Fibroblast of skin of left biceps (primary cell): ENCODE measurements at places on chromosomes 2 and 18.

DNA sequence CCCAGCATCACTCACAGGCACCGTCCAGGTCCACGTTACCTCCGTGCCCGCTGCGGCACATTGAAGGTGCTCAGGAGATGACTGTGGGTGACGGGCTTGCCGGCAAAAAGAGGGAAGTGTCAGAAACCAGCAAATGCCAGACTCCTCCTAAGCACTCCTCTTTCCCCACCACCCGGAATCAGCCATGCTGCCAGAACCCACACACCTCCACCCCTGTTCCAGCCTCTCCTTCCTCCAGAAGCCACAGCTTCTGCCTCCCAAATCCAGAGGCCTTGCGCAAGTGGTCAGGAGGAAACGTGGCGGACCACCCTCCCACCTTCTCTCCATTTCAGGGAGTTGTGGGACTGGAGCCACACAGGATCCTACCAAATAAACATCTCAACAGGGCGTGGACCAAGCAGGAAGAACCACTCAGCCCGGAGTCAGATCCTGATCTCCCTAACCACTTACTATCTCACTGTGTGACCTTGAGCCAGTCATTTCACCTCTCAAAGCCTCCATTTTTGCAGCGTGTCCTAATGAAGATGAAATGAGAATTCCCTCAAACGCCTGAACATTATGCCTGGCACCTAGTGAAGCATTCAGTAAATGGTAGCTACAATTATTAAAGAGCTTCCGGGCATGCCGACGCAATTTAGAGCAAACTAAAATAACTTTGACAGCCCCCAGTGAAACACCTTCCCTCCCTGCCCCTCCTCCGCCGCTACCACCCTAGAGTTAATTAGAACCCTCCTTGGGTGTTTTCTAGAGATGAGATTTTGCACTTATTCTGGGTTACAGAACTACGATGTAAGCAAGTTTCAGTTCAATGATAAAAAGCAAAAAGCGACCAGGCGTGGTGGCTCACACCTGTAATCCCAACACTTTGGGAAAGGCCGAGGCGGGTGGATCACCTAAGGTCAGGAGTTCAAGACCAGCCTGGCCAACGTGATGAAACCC is 32.9 kb downstream of the SMAD7 start:
- no peak for DNase-seq

GRCh38 chr2:210170196-210170445 is 1.1 kb downstream of the KANSL1L start:
- no peak for DNase-seq

GRCh38 chr18:27527856-27528255 is 342.7 kb upstream of the CHST9 start:
- no peak for DNase-seq

DNA sequence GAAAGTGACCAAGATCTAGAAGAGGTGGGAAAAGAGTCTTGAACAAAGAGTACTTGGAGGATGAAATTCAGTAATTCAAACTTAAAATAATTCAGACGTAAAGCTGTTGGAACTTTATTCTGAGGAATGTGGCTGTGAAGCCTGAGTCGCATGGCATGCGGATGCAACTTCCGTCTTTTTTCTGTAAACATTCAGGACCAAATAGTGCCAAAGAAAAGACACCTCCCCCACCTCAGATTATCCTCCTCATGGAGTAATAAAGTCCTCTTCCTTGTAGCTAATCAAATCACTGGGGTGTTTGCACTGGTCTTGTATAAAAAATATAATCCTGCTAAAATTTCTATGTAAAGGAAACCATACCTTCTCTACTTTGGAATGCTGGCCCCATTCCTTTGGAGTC is 790.4 kb downstream of the TSN start:
- no peak for DNase-seq

- no peak for DNase-seq
Observed at GRCh38 chr2:157572725-157573124, 55.9 kb downstream of the ACVR1C start.

GRCh38 chr2:208594642-208595385 is 188.2 kb downstream of the PTH2R start:
- no peak for DNase-seq

DNA sequence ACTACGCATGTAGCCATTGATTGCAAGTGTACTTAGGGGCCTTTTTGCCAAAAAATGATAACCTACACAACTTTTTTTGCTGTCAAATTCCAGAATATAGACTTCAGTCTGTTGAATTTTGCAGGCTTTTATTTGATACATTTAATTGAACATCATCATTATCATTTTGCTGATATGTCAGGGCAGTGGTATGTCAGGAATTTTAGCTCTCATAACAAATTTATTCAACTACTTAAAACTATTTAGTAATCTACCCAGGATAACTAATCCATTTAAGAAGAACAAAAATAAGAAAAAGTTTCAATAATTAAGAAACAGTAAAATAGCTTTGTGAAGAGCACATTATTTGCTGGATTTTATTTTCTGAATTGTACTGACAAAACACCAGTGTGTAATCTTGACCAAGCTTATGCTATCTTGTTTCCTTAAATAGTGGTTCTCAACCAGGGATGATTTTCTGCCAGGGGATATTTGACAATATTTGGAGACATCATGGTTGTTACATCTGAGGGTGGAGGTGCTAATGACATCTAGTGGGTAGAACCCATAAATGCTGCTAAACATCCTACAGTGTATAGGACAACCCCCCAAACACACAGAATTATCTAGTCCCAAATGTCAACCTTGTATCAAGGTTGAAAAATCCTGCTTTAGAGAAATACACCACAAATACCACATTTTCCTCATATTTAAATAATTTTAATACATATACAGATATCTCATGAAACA is 12.1 kb upstream of the TTN start:
- no peak for DNase-seq

DNA sequence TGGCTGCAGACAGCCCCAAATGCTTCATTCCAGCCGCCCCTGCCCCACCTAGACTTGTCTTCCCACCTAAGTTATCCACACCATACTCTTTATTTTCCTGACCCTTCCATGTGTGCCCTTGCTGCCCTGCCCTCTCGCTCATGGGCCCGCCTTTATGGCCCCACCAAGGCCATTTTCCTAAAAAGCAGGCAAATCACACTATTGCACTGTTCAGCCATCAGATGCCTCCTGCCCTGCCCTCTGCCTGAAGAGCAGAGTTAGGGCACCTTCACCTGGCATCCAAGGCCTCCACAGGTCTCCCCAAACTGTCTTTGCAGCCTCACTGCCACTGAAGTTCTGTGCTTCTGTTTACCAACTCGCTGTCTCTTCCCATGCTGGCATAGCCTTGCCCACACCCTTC is 496.7 kb downstream of the EIPR1 start:
- no peak for DNase-seq

GRCh38 chr18:52140986-52141385 is 199.0 kb upstream of the DCC start:
- no peak for DNase-seq

- no peak for DNase-seq
Observed at GRCh38 chr2:12588986-12589385, 127.8 kb upstream of the TRIB2 start.

GRCh38 chr18:62629031-62629430 is 86.3 kb upstream of the PHLPP1 start:
- no peak for DNase-seq

DNA sequence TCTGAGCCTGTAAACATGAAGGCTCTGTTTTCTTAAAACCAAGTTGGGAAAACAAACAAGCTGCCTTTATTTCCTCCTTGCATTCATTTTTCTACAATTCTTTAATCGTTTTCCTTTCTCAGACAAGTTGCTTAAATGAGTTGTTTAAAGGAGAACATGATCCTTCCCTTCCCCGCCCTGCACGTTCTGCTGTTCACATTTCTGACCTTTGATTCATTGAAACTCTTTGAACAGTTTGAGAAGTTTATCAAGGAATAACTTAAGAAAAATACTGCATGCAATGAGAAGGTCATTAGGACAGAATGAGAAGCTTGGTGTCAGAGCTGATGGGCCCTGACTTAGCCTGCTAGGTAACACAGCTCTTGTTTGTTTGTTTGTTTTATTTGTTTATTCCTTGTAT is 181.6 kb downstream of the PARD3B start:
- DNase-seq = no peak

DNA sequence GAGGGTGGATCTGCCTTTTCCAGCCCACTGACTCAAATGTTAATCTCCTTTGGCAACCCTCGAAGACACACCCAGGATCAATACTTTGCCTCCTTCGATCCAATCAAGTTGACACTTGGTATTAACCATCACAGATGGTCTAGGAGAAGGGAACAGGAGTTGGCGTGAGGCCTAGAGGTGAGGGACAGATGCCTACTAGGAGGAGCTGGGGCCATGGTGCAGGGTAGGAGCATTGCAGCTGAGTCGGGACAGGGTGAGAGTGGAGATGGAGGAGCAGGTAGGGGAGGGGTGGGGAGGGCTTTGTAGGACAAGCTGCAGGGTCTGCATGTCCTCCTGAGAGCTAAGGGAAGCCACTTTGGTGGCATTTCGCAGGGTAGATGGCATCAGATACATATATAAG is 140.0 kb downstream of the VAPA start:
- no peak for DNase-seq

GRCh38 chr2:100831158-100831750 is 11.3 kb downstream of the NPAS2 start:
- DNase-seq = no peak

DNA sequence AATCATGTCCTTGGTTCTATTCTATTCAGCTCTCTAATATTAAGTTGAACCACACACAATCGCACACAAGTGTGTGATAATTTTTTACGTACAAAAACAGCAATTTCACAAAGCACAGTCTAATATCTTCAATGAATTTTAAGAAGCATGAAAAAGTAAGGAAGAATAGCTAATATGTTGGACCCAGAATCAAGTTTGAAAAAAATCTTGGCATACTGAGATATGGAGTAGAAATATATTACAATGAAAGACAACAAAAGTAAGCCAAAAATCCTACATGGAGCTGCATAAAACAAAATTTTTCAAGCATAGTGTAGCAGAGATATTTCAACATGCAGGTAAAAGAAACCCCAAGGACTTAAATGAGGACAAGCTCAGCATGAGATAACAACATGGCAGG is 219.1 kb upstream of the RND3 start:
- DNase-seq = no peak

DNA sequence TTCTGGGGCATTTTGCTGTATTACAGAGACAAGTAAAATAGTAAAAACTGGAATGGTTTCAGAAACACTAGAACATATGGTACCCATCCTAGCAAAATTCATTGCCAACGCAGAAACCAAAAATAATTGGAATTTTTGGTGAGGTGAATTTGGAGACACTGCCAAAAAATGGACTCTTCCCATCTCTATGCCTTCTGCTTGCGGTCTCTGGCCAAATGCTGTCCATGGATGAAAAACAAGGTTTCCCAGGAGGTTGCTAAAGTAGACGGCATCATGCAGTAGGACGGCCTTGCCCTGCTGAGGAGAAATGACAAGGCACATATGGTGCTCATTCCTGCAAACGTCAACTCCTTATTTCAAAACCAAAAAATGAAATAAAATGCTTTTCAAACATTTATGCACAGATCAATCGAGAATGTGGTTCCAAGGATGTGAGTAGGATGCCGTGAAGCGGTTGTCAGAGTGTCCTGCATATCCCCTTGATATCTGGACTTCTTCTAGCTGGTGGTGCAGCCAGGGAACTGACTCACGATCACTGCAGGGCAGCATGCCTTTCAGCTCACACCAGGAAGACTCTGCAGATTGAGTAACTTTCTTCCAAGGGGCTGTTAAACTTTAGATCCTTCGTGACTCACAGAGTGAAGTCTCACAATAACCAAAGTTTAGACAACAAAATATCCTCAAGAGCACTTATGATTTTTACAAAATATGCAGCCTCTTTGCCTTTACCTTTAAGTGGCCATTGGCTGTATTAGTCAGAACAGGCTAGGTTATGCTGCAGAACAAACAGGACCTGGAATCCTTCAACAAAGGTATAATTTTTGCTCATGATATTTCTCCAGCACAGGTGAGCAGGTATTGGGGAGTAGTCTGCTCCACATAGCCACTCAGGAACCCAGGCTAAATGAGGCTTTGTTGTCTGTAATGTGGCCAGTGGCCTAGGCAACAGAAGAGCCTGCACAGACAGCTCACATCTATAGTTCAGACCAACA is 149.4 kb upstream of the NDUFV2 start:
- DNase-seq = peak; percentile 85

DNA sequence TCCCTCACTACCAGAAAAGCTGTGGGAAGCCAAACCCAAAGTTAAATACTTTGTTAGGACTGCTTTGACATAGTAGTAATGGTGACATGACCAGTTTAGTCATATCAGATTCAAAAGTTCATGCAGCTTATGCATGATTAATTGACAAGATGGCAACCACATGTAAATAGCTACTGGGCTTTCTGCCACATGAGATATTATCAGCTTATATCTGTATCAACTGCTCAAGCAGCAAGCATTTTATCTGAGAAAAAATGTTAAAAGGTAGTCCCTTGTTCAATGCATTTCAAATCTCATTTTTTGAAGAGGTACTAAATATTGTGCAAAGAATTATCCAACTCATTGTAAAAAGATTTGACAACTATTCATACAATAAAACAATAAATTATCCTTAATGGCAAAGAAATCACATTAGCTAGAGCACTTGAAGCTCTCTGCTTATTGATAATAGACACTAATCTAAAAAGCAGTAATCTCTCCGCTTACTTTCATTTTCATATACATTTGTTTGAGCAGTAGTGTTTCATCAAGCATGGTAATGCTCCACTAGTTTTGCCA is 993.6 kb upstream of the NXPH2 start:
- no peak for DNase-seq

GRCh38 chr2:88067598-88067997 is at the start of gene SMYD1:
TSS of gene SMYD1 (plus strand) at chr2:88067825. CDS start at chr2:88067865, 40 bp downstream.
- DNase-seq = no peak

- DNase-seq = peak; percentile 13
Observed at GRCh38 chr2:220365023-220365422, 737.6 kb downstream of the SLC4A3 start.

GRCh38 chr2:126317790-126318431 is 338.0 kb upstream of the GYPC start:
- no peak for DNase-seq

DNA sequence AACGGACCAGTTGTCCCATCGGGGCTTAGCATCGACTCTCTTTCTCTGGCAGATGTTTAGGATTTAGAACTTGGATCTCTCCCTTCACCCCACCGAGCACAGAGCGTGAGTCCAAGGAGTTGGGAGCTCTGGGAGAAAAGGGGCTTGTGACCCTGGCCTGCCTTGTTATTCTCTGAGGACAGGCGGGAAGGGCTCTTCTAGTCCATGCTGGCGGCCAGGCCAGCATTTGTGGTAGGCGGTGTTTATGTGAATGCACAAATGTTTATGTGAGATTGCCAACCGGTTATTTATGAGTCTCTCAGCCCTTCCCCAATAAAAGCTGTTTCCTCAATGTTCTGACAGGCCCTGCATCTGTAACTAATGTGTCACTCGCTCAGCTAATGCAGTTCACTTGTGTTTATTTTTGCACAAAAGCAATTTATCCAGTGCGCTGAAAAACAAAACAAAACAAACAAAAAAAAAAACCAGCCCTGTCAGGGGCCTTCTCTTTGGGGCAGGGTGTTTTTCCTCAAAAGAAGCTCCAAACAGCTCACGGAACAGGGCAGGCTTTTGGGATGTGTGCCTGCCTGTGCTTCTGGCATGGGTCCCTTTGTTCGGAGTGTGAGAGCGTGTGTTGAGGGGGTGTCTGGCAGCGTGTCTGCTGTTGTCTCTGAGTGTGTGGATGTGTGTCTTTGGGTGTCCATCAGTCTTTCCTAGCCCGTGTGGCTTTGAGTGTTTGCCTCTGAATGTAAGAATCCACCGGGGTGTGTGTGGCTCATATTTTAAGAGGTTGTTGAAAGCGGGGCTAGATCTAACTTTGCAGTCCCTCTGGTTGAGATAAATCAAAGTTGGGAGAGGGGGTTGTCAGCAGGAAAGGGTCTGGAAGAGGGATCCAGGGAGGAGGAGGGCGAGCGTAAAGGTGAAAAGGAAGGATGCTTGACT is 52.8 kb upstream of the HAAO start:
- DNase-seq = peak; percentile 43
